ENCODE measurements at places on chromosomes 16 and 17. TPM values are rescaled to one million over a fixed set of nuclear protein-coding genes. Genes with fewer than 3 reads are reported as not detected.

CCDC40 gene
- total RNA-seq, result 11.8 TPM

ITGAE gene
- total RNA-seq, result 12.4 TPM

PRAC2 gene
- total RNA-seq, result not detected

IRX3 gene
- total RNA-seq, result 68.4 TPM

MT1A gene
- total RNA-seq, result 0.59 TPM

PRRT2 gene
- 4.1 TPM for total RNA-seq

CHD9NB gene
- total RNA-seq, result 1.1 TPM

GPR179 gene
- total RNA-seq, result not detected

CCL13 gene
- total RNA-seq, result not detected

INCA1 gene
- total RNA-seq, result 0.36 TPM

DNA sequence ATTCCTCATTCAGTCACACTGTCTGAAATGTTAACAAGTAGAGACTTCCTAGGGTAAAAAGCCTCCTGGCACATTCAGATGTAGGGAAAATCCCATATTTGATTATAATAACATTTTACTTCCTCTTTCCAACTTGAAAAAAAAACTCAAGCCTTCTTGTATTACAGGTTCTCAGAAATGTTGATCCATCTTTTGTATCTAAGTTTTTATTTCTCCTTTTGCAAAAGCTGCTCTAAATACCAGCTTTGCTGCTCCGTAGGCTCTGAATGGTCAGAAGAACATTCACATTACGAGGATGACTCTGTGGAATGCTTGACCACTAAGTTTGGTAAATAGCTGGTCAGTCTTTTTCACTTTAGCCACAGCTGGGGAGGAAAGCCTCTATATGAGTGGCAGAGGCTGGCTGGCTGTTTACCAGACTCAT is 13.2 kb upstream of the HEATR6 start:
- DNase-seq, result no peak

DNA sequence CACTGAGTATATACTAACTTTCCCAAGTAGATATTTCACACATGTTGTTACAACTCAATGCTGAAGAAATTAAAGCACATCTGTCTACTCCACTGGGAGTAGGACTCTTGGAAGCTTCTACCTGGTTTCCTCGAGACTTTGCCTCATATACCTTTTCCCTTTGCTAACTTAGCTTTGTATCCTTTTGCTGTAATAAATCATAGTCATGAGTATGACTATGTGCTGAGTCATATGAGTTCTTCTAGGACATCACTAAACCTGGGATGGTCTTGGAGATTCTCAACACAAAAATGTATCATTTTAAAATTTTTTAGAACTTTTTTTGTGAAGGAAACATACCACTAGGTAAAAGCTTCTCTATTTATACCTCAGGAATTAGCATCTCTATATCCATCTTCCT is 39.8 kb downstream of the ABCA5 start:
- DNase-seq, result no peak

- DNase-seq, result no peak
Observed at GRCh38 chr16:88303405-88303804, 79.4 kb upstream of the ZNF469 start.

DNA sequence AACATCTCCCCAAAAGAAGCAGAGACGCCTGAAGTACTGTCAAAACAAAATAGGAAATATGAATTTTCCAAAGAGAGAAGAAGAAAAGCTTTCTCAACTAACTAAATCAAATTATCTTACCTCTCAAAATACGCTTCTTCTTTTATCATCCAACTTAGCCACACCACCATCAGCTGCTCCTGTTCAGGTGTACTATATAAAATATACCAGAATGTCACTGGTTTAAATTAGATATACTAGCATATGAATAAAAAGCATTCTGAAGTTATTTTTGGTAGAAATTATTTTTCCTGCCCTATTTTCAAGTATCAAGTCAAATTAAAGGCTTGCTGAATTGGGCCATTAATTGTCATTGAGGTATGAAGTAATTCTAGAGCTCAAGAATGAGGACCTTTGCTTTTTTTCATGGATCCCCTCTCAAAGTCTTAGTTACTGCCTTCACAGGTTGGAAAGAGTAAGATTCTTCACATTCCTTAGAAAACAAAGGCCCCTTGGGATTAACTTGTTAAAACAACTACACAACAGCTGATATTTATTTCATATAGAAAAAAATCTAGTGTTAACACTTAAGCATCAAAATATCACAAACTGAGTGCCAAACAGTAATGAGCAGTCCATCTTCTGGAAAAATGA is 30.1 kb downstream of the INTS2 start:
- DNase-seq, result no peak

GRCh38 chr17:48003417-48004151 is 32.7 kb downstream of the CDK5RAP3 start:
- no peak for DNase-seq

DNA sequence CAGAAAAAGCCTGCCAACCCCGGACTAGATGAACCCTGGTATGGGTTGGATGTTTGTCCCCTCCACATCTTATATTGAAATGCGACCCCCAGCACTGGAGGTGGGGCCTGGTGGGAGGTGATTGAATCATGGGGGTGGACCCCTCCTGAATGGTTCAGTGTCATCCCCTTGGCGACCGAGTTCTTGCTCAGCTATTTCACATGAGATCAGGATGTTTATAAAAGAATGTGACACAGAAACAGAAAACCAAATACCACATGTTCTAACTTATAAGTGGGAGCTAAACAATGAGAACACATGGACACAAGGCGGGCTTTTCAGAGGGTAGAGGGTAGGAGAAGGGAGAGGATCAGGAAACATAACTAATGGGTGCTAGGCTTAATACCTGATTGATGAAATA is 576.0 kb upstream of the HSBP1 start:
- DNase-seq, result no peak

GRCh38 chr17:51703361-51704341 is 443.3 kb downstream of the UTP18 start:
- DNase-seq, result peak; percentile 31

DNA sequence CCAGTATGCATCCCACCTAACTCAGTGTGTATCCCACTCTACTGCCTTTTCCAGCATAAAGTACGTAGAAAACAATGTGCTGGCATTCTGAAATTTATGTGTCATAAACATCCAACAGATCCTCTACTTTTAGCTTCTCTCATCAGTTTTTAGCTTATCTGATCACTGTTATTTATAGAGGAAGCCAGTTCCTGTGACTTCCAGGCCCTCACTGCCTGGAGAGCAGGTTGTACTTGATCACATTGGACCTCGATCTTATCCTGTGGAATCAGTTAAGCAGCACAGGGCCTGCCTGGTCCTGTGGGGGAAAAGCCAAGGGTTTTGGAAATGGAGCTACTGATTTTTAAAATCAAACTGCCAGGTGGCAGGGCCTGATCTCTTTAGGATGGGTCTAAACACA is 30.8 kb downstream of the PRSS54 start:
- DNase-seq, result no peak

DNA sequence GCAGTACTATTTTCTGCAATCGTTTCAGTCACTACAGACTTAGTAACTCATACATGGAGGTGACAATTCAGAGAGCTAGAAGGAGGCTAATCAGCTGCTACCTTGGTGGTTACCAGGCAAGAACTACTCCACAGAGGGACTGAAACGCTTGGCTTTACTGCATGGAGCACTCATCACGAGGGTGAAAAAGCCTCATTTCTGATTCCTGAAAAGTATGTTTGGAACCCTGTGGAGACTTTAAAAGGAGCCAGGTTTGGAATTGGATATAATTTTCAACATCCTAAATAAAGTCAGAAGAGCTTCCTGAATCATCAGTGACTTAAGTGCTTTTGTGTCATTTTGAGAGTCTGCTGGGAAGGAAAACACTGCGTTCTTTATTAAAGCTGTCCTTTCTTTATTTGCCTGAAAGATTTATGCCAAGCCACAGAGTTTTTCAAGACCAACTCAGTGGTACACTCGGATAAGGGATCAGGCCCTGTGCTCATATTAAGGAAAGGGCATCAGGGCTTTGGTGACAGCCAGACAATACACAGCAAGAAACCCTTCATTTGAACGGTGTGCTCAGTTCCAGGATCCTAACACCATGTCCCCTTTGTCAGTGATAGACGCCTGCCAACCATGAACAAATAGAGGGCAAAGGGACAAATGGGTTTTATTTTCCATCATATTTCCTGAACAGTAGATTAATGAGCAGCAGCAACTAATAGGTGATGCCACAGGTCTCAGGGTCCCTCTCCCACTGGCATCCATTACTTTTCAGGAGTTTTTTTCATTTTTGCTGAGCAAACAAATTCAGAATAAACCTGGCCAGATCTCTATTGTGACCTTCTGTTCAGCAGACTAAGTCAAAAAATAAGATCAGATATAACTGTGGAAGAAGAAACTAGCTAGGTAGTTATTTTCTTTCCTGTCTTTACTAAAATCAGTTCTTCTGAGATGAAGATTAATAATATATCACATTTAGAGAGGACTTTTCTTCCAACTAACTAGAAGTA is 80.5 kb upstream of the CLEC18B start:
- DNase-seq, result no peak

GRCh38 chr16:75389096-75389690 is 44.1 kb downstream of the CFDP1 start:
- DNase-seq, result no peak

DNA sequence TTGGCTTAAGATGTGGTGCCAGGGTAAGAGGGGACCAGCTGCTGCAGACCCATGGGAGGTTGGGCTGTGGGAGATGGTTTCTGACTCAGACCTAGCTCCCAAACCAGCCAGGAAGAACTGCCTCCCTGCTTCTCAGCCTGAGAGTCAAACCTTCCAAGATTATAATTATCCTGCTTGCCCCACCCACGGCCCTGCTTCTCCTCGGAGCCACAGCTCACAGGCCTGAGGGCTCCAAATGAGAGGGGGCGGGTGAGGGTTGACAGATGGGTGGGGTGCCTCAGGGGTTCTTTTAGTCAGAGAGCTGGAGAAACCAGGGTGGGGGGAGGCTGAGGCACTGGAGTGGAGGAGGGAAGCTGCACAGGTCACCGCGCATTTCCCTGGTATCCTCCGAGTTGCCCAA is 28.7 kb upstream of the GRIN2A start:
- no peak for DNase-seq

DNA sequence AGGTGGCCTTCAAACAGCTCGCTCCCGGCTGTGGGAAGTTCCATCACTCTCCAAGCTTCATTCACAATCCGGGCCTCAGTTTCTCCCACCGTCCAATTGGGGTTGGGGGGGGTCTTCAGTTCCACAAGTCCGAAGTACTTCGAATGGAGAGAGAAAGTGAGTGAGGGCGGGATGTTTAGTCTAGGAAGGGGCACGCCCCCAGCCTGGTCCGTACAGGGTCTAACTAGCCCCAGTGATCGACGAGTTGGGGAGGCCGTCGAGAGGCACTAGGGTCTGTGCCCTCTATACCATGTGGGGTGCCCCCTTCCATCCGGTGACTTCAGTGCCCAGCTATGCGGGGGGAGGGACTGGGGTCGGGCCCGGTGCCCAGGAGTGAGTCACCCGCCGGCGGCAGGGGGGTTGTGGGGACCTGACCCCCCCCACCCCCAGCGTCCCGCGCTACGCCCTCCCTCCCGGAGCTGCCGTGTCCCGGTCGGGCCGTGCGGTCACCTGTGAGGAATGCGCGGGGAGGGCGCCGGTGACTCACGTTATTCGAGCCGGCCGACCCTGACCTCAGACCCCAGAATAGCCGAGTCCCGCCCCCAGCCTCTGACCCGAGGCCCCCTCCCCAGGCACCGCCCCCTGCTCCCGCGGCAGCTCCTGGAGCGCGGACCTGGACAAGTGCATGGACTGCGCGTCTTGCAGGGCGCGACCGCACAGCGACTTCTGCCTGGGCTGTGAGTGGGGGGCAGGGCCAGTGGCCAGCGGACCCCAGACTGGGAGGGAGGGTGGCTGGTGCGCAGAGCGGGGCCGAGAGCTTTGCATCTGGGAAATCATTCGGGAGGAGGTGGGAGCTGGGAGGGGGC is 658 bp downstream of the TNFRSF12A start:
- DNase-seq, result peak; percentile 99

- no peak for DNase-seq
Observed at GRCh38 chr17:61498042-61498994, 46.1 kb downstream of the TBX4 start.

DNA sequence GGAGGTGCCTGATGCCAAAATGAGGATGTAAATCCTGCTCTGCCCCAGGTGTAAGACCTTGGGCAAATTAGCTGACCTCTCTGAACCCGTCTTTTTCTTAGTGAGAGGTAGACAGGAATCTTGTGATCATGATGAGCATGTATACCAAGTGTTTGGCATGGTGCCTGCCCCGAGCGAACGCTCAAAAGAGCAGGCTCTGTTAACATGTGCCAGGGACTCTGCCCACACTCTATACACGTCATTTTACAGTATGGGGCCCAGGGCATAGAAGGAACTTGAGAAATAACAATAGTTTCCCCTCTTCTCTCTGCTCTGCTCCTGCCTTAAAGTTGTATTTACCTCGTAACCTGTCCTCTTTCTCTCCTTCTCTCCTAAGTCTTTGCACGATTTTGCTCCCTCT is 9.3 kb upstream of the MAF start:
- DNase-seq, result no peak

- peak; percentile 79 for DNase-seq
Observed at GRCh38 chr17:78541488-78542206, 35.5 kb downstream of the DNAH17 start.

- no peak for DNase-seq
Observed at GRCh38 chr17:82740906-82741759, 5.7 kb downstream of the FN3K start.

- DNase-seq, result peak; percentile 71
Observed at GRCh38 chr17:29575511-29576213, 7.2 kb downstream of the TP53I13 start.

GRCh38 chr16:48960830-48961229 is 320.8 kb downstream of the CBLN1 start:
- no peak for DNase-seq

DNA sequence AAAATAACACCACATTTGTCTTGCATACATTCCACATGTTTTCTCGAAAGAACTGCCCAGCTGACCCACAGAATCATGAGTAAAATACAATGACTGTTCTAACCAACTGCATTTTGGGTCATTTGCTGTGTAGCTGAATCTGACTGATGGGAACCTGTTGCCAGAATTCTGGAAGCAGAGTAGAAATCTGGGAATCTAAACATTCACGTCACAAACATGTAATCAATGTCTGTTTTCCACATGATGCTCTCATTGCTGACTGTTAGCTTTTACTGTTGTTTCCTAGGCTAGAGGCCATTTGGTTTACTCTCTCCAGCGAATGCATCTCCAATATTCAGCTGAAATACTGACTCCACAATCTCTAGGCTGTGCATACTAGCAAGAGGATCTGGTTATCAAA is 710.1 kb downstream of the KCNJ2 start:
- DNase-seq, result no peak

DNA sequence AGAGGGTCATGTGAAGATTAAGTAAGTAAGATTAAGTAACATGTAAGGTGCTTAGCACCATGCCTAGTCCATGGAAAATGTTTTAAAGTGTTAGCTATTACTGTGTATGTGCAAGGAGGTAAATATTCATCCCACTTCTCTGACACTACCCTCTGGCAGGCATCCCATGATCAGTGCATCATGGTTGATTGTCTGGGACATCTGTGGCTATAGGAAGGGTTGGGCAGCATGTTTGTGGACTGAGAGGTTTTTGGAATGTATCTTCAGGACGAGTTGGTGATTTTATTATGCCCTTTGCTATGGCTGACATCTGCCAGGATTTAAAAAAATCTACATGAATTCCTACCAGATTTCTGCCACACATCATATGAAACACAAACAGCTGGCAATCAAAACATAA is 6.5 kb upstream of the TAOK1 start:
- DNase-seq, result no peak
